ENCODE measurements at places on chromosomes 5 and 9.

DNA sequence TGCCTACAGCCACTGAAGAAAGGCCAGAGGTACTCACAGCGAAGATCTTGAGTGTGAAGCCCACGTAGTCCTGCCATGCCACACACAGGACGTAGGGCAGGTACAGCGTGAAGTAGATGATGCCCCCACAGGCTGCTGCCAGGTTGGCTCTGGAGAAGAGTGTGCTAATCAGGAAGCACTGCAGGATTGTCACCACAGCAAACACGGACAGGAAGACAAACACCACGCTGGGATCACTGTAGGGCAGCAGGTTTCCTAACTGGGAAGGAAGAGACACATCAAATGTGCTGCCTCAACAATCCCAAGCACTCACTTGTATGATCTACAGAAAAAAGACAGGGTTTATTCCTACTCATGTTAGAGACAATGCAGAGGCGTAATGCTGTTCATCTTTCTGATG lies 63.0 kb downstream of the NIPSNAP3B start:
- no peak for DNase-seq

- DNase-seq, result no peak
Measured at GRCh38 chr5:146284016-146284415, 54.6 kb upstream of the POU4F3 start.

GRCh38 chr5:5533927-5534326 lies 111.5 kb downstream of the ICE1 start:
- no peak for DNase-seq

DNA sequence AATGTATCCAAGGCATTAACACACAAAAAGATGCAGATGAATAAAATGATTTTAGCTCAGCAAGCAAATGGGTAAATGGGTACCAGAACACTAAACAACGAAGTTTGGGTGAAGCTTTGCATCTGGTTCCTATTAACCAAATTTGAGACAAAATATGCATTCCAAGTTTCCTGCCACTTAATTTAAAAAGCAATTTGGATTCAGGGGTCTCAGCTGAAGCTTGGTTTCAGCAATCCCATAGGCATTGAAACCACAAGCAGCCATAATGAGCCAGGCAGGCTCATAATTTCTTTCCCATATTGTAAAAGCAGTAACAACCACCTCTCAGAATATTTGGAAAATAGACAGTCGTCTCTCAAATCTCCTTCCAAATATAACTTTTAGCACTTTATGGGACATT lies 138.9 kb downstream of the NXNL2 start:
- DNase-seq, result no peak

- DNase-seq, result no peak
Measured at GRCh38 chr5:119363936-119364335, 8.1 kb downstream of the TNFAIP8 start.

GRCh38 chr5:103207011-103207410 lies 51.6 kb upstream of the MACIR start:
- no peak for DNase-seq

- DNase-seq, result no peak
Measured at GRCh38 chr9:93172666-93173364, 11.1 kb upstream of the WNK2 start.

GRCh38 chr9:127116088-127116726 lies 6.2 kb downstream of the ANGPTL2 start:
- no peak for DNase-seq

- no peak for DNase-seq
Measured at GRCh38 chr9:106890608-106891007, 27.6 kb downstream of the ZNF462 start.

- peak; percentile 80 for DNase-seq
Measured at GRCh38 chr5:42974536-42974935, 65.6 kb downstream of the ANXA2R start.

DNA sequence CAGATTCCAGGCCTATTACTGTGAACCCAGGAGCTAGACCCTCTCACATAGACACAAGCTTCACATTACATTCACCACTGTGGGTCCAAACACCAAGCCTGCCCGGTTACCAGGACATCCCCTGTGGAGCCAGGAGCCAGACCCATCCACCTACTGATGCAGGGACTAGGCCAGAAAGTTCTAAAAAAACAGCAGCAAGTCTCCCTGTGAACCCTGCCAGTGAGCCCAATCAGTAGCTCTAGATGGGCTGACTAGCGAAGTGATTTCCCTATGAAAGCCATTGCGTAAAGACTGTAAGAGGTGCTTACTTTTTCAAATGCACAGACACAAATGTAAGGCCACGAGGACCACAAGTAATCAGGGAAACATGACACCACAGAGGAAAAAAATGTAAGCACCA lies 352.3 kb downstream of the TMEM161B start:
- DNase-seq, result no peak

DNA sequence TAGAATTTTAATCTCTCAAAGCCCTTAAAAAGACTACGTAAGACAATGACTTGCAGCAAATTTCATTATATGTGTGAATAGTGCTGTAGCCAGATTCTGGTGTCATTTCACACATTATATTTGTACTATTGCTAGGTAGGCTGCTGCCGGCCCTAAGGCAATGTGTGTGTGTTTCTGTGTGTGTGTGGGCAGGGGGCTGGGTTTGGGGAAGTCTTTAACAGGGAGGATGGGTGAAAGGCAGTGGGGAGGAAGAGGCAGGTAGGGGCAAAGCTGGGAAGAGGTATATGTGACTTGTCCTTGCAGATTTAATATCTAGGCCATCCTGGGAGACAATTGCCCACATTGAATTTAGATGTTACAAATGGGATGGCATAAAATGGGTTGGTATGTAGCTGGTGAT lies 130.8 kb downstream of the MACIR start:
- no peak for DNase-seq

- no peak for DNase-seq
Measured at GRCh38 chr5:58241389-58241788, 218.5 kb downstream of the PLK2 start.

DNA sequence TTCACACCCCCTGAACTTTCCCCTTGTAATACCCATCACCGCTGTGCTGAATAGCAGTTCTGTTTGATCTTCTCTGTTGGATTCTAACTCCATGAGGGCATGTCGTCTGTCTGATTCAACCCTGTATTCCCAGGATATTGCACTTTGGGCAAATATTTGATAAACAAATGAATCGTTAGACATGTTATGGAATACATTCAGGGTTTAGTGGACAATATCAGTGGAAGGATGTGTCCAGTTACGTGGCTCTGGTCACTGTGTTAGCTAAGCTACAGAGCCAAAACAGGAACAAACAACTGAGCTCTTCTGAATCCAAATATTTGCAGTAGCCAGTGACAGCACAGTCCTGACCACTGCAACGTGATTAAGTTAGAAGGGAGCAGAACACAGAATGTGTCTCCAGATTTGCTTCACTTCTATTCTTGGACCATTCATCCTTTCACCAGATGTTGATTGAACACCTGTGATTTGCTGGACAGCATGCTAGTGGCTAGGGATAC lies 13.2 kb downstream of the ANGPTL2 start:
- no peak for DNase-seq

DNA sequence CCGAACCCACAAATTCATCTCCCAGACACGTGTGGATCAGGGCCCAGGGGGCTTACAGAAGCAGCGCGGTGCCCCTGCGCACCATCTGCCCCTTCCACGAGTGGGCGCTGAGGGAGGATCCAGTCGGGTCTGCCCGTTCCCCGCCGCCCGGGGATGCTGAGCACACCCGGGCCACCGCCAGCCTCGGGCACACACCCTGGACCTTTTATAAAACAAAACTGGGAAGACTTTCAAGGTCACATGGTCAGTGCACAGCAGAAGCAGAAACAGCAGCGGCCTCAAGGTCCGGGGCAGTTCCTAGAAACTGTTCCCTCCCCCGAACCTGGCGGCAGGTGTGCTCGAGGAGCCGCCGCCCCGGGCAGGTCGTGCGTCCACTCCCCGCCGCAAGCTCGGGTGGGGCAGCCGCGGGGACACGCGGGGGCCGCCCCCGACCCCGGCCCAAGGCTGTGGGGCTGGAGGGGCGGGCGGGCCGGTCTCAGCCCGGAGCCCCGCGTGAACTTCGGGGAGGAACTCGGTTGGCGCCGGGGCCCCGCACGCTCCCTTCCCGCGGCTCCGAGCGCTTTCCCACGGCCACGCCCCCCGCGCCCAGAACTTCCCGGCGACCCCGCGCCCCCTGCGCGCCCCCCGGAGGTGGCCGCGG lies 633 bp upstream of the PPP1R26 start:
- no peak for DNase-seq

GRCh38 chr5:32851559-32852173 lies 140.5 kb downstream of the NPR3 start:
- no peak for DNase-seq

- DNase-seq, result no peak
Measured at GRCh38 chr5:168772316-168772961, 193.3 kb upstream of the PANK3 start.

- no peak for DNase-seq
Measured at GRCh38 chr5:175141421-175141820, 302.6 kb downstream of the DRD1 start.

- no peak for DNase-seq
Measured at GRCh38 chr9:72786948-72787347, 165.9 kb downstream of the ALDH1A1 start.

GRCh38 chr5:110441035-110441434 lies 285.4 kb downstream of the TMEM232 start:
- no peak for DNase-seq

GRCh38 chr9:113659740-113660139 lies 196.2 kb downstream of the RGS3 start:
- DNase-seq, result no peak

DNA sequence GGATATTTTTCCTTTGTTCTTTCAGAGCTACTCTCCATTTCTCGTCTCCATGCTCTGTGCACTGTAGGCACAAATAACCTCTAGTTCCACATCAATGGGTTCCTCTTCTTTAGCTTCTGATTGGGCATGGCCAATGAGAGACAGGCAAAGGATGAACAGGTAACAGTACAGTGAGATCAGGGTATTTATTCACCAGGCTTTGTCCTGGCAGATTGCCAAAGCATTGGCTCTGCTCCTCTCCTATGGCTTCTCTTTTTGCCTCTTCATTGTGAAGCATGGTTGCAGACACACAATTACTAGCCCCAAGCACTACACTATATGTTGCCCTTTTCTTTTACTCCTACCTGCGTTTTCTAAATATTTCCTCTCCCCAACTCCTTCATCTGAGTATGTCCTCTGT lies 215.1 kb upstream of the ARRDC3 start:
- DNase-seq, result no peak

DNA sequence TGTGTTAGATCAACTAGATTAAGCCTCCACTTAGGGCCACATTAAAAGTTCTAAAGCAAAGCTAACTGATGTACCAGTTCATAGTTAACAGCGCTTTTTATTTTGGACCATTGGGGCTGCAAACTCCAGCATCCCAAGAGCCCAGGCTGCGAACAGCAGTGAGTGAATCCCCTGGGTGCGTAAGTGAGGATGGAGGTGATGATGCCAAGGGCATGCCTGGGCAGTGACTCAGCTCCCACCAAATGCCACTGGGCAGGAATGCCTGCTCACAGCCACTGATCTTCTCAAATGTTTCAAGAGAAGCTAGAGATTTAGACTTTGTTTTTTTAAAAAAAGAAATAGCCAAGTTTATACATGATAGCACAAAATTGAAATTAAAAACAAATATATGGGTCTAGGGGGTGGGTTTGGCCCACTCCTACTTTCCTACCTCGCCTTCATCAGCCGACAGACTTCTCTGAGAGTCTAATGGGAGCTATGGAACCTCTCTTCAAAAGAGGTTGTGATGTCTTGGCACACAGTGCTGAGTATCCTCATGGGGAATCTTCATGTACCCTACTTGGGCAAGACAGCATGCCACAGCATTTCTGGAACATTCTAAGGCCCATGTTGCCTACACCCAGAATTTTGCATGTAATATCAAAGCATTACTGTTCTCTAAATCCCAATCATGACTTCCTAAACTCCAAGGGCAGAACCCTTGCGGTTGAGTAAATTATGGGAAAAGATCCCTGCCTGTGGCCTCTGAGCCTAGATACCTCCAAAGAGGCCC lies 398.1 kb downstream of the EBF1 start:
- no peak for DNase-seq

DNA sequence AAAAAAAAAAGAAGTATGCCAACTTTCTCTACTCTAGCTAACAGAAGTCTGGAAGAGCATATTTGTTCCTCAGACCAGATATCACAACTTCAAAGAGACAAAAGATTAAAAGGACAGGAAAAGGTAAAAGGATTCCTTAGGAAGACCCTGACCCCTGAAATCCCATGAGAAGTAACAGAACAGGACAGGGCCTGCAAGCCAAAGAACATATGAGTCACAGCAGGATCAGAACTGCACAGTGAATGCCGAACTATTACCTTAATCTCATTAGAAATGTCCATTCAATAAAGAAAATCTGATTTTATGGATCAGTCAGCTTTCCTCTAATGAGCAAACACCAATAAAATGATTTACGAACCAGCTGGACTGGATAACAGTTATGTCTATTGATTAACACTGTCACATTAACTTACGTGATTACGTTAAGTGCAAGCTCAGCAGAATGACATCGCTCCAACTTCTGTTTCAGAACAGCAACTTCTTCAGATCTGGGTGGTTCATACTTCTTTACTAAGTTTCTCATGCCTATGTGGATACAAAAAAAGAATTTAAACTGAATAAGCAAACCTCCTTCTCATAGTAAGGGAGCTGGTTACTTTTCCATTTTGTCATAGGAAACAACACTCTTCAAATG lies 13.6 kb downstream of the CCNH start:
- DNase-seq, result no peak

DNA sequence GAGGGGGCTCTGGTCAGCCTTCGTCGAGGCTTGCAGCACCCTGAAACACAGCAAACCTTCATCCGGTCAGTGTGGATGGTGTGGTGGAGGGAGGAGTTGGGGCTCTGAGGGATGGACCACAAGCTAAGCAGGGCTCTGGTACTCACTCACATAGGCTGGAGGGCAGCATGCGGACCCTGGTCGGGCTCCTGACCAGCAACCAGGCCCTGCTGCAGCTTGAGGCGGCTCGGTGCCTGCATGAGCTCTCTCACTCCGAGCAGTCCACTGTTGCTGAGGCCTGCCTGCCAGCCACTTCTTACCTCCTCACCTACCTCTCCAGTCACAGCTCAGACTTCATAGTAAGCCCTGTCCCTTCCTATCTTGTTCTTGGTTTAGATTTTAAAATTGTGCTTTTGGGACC lies 2.5 kb downstream of the TMCO6 start:
- DNase-seq, result no peak

DNA sequence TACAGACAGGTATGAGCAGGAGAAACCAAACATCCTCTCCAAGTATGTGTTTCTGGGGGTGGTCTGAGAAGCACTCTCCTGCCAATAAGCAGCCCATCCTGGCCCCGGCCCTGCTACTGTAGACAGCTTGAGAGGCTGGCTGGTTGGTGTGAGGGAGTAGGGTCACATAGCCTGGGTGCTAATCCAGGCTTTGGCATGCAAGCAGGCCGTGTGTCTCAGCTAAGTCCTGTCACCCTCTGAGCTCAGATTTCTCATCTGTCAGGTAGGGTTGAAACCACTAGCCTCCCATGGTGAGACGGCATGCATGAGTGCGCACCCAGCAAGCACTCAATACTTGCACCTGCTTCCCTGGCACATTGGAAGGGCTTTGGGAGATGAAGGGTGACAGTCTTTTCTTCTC lies 49.8 kb upstream of the PHYKPL start:
- no peak for DNase-seq

All from non-pigmented ciliary epithelial cell (primary cell).